ENCODE measurements at places on chromosomes 13 and 19.

- DNase-seq, result no peak
Observed at GRCh38 chr19:9065457-9066014, 21.3 kb upstream of the OR1M1 start.

DNA sequence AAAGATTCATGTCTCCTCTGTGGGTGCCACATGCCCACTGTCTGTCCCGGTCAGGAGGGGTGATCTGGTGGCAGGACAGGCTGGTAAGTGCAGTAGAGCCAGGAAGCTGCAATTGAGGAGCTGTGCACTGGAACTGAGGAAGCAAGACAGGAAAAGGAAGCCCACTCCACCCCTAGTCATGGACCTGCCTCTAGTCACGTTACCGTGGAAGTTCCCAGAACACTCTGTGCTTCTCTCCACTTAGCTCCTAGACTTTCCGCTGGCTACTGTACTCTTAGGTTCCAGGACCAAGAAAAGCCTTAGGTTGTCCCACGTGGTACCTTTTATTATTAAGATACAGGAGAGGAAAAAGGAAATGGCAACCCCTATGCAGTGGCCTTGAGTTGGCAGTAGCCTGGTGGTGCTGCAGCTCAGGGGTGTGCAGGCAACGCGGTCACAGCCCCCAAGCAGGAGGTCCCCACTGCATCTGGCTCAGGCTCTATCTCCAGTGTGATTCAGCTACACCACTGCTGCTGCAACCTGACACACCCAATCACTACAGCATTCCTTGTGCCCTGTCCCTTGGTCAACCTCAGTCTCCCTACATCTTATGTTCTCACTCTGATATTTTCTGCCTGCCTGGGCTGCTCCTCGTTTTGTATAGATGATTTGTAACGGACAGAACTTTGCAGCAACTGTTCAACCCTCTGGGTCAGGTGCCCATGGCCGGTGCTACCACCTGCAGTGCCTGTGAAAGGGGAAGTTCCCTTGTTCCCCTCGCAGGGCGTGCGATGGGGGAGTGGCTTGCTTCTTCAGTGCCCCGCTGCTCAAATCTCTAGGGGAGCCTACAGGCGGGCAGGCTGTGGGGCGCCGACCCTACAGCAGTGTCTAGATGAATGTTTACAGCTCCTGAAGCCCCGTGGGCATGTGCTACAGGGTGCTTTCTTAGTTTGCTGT, 24.4 kb upstream of the GPR12 start:
- DNase-seq, result no peak

GRCh38 chr13:40568246-40569023, 98.0 kb downstream of the FOXO1 start:
- DNase-seq, result no peak

DNA sequence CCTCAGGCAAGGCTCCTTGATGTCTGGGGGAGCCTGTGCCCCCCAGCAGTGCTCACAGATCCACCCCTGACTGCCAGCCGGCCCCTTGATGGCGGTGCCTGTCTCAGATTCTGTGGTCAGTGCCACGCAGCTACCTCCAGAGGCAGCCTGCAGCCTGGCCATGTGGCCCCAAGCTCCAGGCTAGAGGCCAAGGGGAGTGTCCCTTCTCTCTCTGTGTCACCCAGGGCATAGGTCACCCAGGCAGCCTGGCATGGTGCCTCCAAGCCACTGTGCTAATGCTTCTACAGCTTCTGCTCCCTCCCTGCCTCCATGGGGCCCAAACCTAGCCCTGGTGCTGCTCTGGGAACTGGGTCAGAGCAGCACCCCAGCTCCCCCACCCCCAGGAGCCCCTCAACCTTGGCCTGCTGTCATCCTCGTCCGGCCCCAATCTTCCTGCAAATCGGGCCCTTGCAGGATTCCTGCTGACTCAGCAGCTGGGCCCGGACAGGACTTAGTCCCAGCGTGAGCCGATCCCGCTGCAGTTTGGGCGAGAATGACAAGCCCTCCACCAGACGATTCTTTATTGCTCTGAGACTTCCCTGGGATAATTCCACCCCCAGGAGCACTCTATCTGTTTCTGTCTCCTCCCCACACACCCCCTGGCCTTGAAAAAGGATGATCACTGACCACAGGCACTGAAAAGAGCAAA, 2.8 kb upstream of the ARL11 start:
- DNase-seq, result no peak

DNA sequence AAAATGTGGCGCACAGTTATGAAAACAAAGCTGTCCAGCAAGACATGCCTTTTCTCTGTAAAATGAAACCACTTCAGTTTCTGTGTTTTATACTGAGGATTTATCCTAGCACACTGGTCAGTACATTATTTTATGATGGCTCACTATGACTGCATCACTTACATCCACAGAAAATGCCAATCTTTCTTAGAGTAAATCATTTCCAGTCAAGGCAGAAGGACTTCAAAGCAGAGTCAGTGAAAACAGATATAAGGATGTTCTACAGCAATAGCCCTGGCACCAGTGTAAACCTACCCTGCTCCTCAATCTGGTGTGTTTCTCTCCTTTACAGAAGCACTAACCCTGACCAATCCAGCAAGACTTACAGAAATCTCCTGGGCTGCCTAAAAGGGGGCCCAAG, 473.5 kb downstream of the GPC6 start:
- DNase-seq, result no peak

GRCh38 chr19:13164343-13165161, 14.3 kb downstream of the IER2 start:
- peak; percentile 51 for DNase-seq

- DNase-seq, result no peak
Observed at GRCh38 chr13:54989418-54989817, 1960.8 kb downstream of the OLFM4 start.

GRCh38 chr19:15197275-15197941, 3.4 kb downstream of the NOTCH3 start:
- DNase-seq, result no peak

GRCh38 chr13:75752826-75753225, 116.7 kb downstream of the LMO7 start:
- DNase-seq, result no peak

DNA sequence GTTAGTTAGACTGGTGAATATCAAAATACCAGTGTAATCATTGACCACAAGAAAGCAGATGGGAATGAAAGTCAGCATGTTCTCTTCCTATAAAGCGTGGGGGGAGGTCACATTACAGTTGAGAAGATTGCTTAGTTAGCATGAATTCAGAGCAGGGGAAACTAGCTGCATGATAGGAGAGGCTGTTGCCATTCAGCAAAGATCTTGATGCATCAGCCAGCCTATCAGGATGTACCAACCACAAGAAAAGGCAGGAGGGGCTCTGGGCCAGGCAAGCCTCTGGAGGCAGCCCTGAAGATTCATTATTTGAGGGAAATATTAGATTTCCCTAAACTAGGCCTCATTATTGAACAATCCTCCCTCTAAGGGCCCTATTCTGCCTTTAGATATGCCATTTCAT, 5.0 kb upstream of the MTMR6 start:
- DNase-seq, result no peak

GRCh38 chr13:79870123-79870522, 389.2 kb downstream of the NDFIP2 start:
- DNase-seq, result no peak

GRCh38 chr19:38707512-38708114, 36.7 kb downstream of the CAPN12 start:
- no peak for DNase-seq

- no peak for DNase-seq
Observed at GRCh38 chr13:92317066-92317465, 909.5 kb upstream of the GPC6 start.

DNA sequence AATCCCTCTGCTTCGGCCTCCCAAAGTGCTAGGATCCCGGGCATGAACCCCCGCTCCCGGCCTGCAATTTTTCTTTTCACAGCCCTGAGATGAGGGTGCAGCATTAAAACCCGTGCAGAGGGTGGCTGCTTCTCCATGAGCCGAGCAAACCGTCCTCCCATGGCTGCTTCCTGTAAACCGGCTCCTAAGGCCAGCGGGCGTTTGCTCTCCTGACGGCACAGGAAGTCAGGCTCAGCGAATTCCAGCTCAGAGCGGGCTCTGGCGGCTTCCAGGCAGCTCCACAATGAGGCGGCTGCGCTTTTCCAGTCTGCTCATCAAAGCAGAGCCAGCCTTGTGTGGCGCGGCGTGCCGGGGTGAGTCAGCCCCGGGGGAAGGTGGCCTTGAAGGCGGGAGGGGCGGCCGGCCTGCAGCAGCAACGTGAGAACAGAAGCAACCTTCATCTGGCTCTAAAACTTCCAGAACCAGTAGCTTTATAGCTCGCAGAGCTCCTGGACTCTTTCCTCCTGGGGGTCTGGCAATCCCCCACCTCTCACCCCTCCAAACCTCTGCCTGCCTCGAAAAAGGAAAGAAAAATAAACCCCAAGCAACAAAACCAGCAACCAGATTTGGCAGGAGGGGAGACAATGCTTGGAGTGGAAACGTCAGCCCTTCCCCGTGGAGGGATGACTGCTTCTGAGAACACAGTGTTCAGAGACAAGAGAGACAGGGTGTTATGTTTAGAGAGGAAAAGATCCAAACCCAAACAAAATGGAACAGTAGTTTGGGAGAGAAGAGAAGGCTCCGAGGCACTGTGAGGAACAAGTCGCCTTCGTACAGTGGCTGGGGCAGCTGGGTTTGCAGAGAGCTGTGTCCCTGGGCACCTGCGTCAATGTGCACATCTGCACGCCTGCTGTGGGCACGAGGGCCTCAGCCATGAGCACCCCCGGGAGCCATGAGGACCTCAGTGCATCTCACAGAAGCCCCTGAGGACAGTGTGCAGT, 67.8 kb downstream of the GADD45B start:
- DNase-seq, result peak; percentile 75

GRCh38 chr13:93259527-93260080, 33.0 kb downstream of the GPC6 start:
- DNase-seq, result no peak

DNA sequence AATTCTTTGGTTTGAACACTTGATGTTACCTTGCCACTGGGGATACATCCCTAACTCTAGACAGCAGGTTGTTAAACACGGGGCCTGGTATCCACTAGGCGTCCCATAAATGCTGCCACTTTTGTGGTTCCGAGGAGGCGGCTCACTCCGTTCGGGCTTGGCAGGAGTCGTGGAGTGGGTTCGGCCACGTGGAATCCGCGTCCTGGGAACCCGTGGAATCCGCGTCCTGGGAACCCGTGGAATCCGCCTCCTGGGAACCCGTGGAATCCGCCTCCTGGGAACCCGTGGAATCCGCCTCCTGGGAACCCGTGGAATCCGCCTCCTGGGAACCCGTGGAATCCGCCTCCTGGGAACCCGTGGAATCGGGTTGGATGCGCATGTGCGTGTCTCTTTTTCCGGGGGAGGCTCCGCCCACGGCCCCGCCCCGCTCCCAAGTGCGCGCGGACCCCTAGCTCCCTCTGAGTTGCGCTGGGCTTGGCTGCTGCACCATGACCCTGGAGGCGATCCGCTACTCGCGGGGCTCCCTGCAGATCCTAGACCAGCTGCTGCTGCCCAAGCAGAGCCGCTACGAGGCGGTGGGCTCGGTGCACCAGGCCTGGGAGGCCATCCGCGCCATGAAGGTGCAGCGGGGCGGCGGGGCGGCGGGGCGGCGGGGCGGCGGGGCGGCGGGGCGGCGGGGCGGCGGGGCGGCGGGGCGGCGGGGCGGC, at the start of gene MRI1:
MRI1 (plus strand) TSS at position 422 of the 707 bp plus-strand sequence; CDS start at position 489, 67 bp downstream.
- DNase-seq, result peak; percentile 44

DNA sequence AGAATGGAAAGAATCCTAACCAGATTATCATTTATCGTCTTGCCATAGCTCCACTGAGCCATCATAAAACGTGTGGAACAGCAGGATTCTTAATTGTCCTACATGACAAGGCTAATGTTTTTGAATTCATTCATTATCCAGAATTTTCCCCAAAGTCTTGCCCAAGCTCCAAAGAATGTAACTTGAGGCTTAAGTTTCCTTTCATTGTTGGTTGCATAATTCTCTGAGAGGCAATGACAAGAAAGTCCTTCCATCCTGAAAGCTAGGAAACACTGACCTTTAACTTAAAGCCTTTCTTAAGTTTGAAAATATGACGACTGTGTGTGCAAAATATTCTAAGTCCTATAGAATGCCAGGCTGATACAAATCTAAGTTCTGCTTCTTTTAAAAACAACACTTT, 546.1 kb downstream of the SUCLA2 start:
- DNase-seq, result no peak

GRCh38 chr13:109715902-109716301, 70.5 kb downstream of the IRS2 start:
- no peak for DNase-seq

DNA sequence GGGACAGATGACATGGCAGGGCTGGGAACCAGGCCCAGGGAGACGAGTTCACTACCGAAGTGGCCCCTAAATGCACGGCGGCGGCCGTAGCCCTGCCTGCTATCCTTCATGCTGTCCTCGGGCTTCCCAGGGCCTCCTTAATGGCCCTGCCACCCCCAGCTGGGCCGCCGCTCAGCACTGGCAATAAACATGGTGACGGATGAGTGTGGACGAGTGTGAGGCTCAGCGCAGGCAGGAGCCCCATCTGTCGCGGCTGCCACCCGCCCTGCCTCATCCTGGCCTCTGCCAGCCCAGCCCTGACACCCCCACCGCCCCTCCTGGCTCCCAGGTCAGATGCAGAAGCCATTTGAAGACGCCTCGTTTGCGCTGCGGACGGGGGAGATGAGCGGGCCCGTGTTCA, 13.6 kb downstream of the PIN1 start:
- no peak for DNase-seq

DNA sequence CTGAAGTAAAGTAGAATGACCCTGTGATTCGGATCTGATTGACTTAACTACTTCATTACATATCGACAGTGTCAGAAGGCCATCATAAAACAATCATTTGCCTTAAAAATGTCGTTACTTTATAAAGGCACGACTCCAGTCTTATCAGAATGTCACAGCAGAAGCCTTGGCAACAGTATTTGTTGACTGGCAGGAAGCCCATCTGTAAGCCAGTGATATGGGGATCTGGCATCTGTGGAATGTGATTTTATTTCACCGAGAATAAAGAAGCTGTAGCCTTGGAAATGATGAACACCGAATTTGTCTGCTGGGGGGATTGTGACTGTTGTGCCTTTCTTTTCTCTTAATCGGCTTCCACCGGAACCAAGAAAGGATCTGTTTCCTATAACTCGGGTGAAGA, 362.5 kb downstream of the TDRD3 start:
- DNase-seq, result no peak

GRCh38 chr19:29193155-29193554, 19.8 kb downstream of the UQCRFS1 start:
- DNase-seq, result no peak

GRCh38 chr19:38252941-38253691, 3.1 kb downstream of the PPP1R14A start:
- DNase-seq, result no peak

DNA sequence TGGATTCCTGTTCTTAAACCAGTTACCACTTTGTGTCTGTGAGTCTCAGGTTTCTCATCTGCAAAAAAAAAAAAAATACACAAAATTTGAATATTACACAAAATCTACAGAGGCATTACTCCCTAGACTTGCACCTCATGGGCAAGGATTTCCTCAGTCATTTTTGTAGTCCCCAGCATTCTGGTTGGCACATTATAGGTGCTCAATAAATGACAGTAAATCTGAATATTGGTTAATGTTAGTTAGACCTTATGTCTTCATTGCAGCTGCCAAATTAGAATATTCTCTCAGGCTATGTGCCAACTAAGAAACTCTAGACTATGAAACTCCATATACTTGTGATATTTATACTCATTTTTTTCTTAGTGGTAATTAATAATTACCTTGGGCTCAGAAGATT, 2.2 kb downstream of the ZNF507 start:
- no peak for DNase-seq

GRCh38 chr19:4140237-4140711, 13.2 kb upstream of the CREB3L3 start:
- peak; percentile 35 for DNase-seq

GRCh38 chr13:108860418-108860817, 231.0 kb downstream of the MYO16 start:
- no peak for DNase-seq

Measured in activated CD4-positive, alpha-beta memory T cell treated with anti-CD3 and anti-CD28 coated beads, Interleukin-2, amount 10 ng/mL, durations not matched to agents 7 days and 5 days (primary cell).